ENCODE measurements at places on chromosomes 2 and 18. TPM values are rescaled to one million over a fixed set of nuclear protein-coding genes. Genes with fewer than 3 reads are reported as not detected.

DNAH6 gene
- under 0.01 TPM for total RNA-seq

ACMSD gene
- total RNA-seq = not detected

EVX2 gene
- not detected for total RNA-seq

HOXD4 gene
- 2.5 TPM for total RNA-seq

AQP12A gene
- not detected for total RNA-seq

ZNF532 gene
- total RNA-seq = 33.1 TPM

TMEM37 gene
- total RNA-seq = 0.13 TPM

TIGD1 gene
- total RNA-seq = 0.89 TPM

SPP2 gene
- not detected for total RNA-seq

HOXD8 gene
- total RNA-seq = 20.9 TPM

UGT1A4 gene
- not detected for total RNA-seq

PRKD3 gene
- total RNA-seq = 55.9 TPM

LRRC30 gene
- total RNA-seq = not detected

FTCDNL1 gene
- 0.38 TPM for total RNA-seq

DNA sequence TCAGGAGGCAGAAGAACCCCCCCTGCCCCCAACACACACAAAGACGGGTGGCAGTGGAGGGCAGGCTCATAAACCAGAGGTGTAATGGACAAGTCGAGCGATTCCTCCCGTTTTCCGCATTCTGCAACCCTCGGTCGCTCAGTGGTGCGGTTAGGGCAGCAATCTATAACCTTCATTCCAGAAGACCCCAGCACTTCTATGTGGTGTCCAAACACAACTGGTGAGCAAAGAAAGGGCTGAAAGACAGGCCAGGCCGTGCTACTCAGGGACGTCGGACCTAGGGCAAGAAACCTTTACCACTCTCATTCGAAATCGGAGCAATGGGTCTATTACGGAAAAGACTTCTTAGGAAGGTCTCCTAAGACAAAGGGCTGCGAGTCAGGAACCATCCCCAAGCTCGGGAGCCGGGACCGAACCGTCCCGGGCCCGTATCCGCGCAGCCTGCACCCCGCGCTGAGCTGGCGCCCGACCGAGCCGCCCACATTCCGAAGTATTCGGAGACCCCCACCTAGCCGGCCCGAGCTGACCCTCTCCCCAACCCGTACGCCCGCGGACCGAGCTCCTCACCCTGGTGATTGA, 568 bp downstream of the ARL5A start:
- DNase-seq = no peak

DNA sequence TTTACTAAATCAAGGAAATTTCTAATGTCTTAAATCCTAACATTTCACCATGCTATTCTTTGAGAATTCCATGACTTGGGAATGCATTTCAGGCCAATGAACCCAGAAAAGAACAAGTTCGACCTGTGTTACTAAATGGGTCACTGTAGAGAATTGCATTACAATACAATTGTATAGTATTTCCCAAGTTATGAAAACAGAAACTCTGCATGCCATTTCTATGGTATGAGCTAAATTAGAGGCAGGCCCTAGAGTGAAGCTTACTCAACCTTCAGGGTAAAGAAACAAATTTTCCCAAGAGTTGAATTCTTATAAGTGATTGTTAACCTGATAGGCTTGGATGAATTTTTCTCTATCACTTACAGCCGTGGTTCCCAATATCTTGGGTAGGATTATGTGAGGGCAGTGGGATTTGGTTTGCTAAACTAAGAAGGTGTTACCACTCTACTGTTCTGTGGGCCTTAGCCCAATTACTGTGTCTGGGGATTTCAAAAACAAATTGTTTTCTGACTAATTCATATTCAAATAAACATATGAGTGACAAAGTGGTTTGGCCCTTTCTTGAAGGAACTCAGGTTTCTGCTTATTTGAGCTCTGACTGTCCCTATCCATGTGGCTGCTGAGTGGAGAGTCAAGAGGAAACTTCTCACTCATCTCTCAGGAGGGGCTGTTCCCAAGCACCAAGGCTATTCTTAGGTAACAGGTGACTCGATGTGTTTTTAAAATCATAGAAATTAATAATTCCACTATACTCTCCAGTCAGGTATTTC, 11.2 kb upstream of the SERPINB7 start:
- DNase-seq = no peak

DNA sequence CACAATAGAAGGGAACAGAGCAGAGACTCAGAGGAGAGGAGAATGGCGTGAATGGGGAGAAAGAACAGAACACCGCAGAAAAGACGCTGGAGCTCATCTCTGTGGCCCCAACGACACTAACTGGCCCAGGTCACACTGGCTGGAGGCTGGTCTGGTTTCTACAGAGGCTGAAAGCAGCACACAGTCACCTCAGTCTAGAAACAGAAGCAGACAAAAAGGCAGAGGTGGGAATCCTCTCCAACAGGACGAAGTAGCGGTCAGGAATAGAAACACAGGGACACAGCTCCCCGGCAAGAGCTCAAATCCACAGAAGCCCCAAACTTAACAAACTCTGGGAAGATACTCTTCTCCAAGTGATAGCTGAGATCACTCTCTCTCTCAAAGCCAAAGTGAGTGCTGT, 9.2 kb downstream of the SLC66A2 start:
- no peak for DNase-seq

DNA sequence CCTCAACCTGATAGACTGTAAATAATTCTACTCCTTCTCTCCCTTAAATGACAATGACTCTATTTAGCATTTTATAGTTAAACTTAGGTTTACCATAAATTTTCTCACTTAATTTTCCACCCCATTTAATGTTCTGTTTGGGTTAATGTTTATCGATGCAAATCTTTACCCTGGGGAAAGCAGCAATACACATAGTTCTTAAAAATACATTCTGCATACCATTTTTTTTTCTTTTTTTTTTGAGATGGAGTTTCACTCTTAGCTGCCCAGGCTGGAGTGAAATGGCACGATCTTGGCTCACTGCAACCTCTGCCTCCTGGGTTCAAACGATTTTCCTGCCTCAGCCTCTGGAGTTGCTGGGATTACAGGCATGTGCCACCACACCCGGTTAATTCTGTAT, 14.0 kb downstream of the STAM2 start:
- no peak for DNase-seq

- no peak for DNase-seq
Measured at GRCh38 chr18:13676471-13676870, 49.9 kb downstream of the FAM210A start.

DNA sequence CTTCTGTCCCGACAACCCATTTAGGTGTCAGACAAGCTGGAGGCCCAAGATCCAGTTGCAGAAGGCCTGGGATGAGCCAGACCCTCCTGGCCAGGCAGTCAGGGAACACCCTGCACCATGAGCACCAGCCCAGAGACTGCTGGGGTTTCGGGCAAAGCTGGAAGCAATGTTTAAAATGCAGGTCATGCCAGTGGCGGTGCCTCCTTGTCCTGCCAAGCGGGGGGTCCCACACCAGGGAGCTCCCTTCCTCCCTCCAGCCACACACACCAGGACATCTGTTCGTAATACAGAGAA, 230.2 kb downstream of the ATAD2B start:
- no peak for DNase-seq

GRCh38 chr18:10402871-10403559, 51.4 kb upstream of the APCDD1 start:
- DNase-seq = no peak

- DNase-seq = no peak
Measured at GRCh38 chr2:98583276-98583675, 25.0 kb downstream of the COA5 start.

DNA sequence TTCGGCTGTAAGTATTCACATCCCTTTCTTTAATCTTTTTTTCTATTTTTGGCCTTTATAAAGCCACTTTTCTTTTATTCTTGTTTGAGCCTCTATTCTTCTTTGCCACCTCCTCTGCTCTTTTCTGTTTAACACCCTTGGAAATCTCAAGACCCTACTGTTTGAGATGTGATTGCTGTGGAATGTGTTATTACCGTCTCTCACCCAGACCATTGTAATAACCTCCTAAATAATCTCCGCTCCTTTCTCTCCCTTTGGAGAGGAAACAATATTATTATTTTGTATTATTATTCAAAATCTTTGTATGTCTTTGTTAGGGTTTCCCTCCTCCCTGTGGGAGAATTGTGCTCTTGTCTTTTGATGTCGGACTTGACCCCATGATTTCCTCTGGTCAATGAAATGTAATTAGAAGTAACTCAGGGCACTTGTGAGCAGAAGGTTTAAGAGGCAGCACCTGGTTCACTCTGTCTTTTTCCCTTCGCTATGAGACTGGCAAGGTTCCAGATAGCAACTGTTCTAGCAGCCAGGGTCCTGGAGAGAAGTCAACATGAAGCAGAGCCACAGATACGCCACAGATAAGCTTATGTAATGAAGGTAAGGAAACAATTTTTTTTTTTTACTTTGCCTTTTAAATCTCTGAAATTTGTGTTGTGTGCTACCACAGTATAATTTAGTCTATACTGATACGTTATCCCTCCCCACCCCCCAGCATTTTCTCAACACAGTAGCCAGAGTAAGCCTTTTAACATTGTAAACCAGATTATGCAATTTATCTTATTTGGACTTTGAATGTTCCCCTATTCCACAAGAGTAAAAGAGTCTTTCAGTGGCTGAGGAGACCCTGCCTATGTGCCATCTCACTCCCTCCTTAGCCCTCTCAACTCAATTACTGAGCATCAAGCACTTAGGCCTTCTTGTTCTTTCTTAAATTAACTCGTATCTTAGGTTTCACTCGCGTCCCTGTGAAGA, 601.2 kb upstream of the ZNF804A start:
- DNase-seq = no peak

GRCh38 chr2:26527726-26528585, 50.0 kb upstream of the OTOF start:
- no peak for DNase-seq

- DNase-seq = no peak
Measured at GRCh38 chr2:182594286-182594685, 121.8 kb upstream of the DNAJC10 start.

DNA sequence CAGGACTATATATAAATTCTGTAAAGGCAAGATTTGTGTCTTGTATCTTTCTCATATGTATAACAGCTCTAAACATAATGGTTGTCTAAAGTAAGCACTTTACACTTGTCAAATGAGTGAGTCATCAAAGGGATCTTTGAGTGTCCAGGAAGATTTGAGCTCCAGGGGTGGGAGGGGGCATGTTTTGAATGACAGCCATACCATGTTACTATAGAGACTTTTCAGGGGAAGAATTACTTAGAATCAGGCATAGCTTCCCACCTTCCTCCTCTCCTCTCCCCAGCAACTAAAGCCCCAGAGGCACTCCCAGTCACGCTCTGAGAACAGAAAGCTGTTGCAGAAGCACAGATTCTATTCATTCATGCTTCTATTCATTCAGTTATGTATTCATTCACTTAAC, 65.8 kb upstream of the ALK start:
- DNase-seq = no peak

- DNase-seq = no peak
Measured at GRCh38 chr2:196845371-196845770, 36.2 kb upstream of the C2orf66 start.

DNA sequence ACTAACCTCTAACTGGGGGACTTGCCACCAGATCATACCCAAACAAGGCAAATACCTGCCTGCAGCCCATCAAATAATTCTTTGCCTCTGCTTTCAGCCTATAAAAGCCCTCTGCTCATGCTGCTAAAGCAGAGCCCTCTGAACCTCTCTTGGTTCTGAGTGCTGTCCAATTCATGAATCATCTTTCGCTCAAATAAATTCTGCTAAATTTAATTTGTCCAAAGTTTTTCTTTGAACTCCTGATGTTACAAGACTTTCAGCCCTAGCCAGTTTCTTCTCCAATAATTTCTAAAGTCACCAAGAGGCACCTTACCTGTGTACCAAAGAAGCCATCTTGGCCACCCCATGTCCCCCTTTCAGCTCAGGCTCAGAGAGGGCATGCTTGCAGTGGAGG, 72.0 kb downstream of the MRO start:
- DNase-seq = no peak

GRCh38 chr2:9844576-9844975, 1.3 kb downstream of the TAF1B start:
- no peak for DNase-seq

DNA sequence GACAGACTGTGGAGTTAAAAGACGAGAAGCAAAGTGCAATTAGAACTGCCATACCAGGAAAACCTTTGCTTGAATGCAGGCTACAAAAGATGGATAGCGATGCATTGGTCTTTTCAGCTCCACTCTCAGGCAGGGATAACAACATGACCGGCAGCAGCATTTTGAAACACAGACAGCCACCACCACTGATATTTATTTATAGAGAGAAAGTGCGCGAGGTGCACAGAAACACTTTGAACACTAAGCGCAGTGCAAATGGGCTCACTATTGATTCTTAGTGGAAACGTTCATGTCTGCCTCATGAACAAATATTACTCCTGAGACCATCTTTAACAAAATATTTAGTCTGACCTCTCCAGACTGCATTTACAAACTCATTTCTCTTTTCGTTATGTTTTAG, 32.9 kb downstream of the CAVIN2 start:
- DNase-seq = no peak

- no peak for DNase-seq
Measured at GRCh38 chr2:126300348-126300747, 355.6 kb upstream of the GYPC start.

- no peak for DNase-seq
Measured at GRCh38 chr2:21544392-21544791, 420.6 kb downstream of the TDRD15 start.

GRCh38 chr2:64593035-64593655, 60.6 kb downstream of the SERTAD2 start:
- DNase-seq = peak; percentile 36

All from dermis microvascular lymphatic vessel endothelial cell (primary cell).